ENCODE measurements at places on chromosomes 2 and 18. TPM values are rescaled to one million over a fixed set of nuclear protein-coding genes. Genes with fewer than 3 reads are reported as not detected.

The STARD6 gene
- polyA plus RNA-seq = 0.75 TPM

The TOGARAM2 gene
- polyA plus RNA-seq = 0.71 TPM

The IL36G gene
- polyA plus RNA-seq = not detected

The AQP12B gene
- polyA plus RNA-seq = 0.19 TPM

The RGPD4 gene
- not detected for polyA plus RNA-seq

The DNAJC5G gene
- polyA plus RNA-seq = not detected

The RAX gene
- polyA plus RNA-seq = 0.24 TPM

The KHK gene
- 9.2 TPM for polyA plus RNA-seq

The NEB gene
- polyA plus RNA-seq = 8.4 TPM

The DSG4 gene
- not detected for polyA plus RNA-seq

The ECEL1 gene
- polyA plus RNA-seq = 3.7 TPM

The CD8A gene
- polyA plus RNA-seq = 2.7 TPM

The COL5A2 gene
- polyA plus RNA-seq = 5.1 TPM

The SOWAHC gene
- polyA plus RNA-seq = 3.0 TPM

The GPAT2 gene
- 1.5 TPM for polyA plus RNA-seq

The SCN7A gene
- 0.08 TPM for polyA plus RNA-seq

The GNLY gene
- 4.5 TPM for polyA plus RNA-seq

The IL36RN gene
- not detected for polyA plus RNA-seq

The UPP2 gene
- polyA plus RNA-seq = 0.24 TPM

The TEKT4 gene
- not detected for polyA plus RNA-seq

The CCDC68 gene
- polyA plus RNA-seq = 0.19 TPM

The SLC9A2 gene
- 0.20 TPM for polyA plus RNA-seq

The TTC32 gene
- polyA plus RNA-seq = 6.8 TPM

The IL36B gene
- not detected for polyA plus RNA-seq

The DAW1 gene
- not detected for polyA plus RNA-seq

The APCDD1 gene
- 36.8 TPM for polyA plus RNA-seq

The HES6 gene
- 572 TPM for polyA plus RNA-seq

The DSG1 gene
- 0.05 TPM for polyA plus RNA-seq

The SAG gene
- not detected for polyA plus RNA-seq

The PLCD4 gene
- polyA plus RNA-seq = 9.7 TPM

The CYBRD1 gene
- polyA plus RNA-seq = 8.0 TPM

The LHCGR gene
- not detected for polyA plus RNA-seq

The ATP9B gene
- 17.8 TPM for polyA plus RNA-seq

The MTCL1 gene
- polyA plus RNA-seq = 26.5 TPM

The LINC00305 gene
- polyA plus RNA-seq = not detected

The OBSL1 gene
- polyA plus RNA-seq = 91.4 TPM

The DNPEP gene
- 43.5 TPM for polyA plus RNA-seq

The SERPINB3 gene
- polyA plus RNA-seq = not detected

The UGT1A10 gene
- not detected for polyA plus RNA-seq

The ARHGAP25 gene
- polyA plus RNA-seq = 4.9 TPM
